Karpas-422 (cell line): ENCODE measurements at places on chromosomes 16 and 17.
A peak's percentile ranks its signal among the peaks of the same experiment; 100 is the strongest.

- DNase-seq: peak; percentile 75
Measured at GRCh38 chr17:39576187-39576586, 31.5 kb downstream of the NEUROD2 start.

GRCh38 chr17:28871056-28871579, 16.3 kb downstream of the ERAL1 start:
- no peak for DNase-seq

DNA sequence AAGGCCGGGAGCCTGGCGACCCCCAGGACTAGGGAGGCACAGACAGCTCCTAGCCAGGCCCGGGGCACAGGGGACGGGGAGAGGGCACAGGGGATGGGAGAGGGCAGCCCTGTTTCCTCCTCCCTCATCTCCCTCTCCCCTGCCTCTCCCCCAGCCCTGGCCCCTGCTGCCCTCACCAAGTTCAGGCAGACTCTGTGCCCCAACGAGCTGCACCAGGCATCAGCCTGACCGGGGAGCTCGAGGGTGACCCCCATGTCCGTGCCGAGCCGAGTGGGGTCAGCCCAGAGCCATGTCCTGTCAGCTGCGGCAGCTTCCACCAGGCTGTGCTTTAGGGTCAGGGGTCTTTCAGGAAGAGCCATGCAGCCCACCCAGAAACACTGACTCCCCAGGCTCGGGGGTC, 6.0 kb downstream of the CDH15 start:
- no peak for DNase-seq

- DNase-seq: no peak
Measured at GRCh38 chr17:57980522-57980921, 7.5 kb downstream of the VEZF1 start.

- no peak for DNase-seq
Measured at GRCh38 chr16:57304169-57305061, 19.9 kb upstream of the PLLP start.

DNA sequence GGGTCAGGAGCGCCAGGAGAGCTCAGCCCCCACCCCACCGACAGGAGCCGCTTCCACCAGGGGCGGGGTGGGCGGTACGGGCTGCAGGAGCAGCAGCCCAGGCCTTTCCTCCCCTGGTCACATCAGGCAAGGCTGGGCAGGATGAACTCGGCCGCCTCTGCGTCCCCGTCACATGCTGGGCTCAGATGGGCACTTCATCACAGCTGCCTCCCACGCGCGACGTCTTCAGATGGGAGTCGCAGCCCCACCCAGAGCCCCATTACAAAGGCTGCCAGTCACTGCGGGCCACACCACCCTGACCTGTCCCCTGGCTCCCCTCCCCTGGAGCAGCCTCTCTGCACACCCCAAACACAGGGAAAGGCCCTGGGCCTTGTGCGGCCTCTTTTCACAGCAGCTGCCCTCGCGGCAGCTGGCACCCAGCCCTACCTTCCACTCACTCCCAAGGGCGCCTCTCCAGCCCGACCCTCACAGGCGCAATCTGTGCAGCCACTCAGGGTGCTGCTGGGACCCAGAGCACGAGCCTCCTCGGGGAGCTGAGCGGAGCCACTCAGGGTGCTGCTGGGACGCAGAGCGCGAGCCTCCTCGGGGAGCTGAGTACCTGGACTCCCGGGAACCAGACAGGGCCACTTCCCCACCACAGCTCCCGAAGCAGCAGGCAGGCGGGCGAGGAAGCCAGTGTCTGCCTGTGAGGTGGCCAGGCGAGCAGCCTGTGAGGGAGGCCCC, 4.7 kb downstream of the ZNF598 start:
- DNase-seq: no peak

- no peak for DNase-seq
Measured at GRCh38 chr16:30539000-30539964, 4.6 kb upstream of the ZNF747 start.

DNA sequence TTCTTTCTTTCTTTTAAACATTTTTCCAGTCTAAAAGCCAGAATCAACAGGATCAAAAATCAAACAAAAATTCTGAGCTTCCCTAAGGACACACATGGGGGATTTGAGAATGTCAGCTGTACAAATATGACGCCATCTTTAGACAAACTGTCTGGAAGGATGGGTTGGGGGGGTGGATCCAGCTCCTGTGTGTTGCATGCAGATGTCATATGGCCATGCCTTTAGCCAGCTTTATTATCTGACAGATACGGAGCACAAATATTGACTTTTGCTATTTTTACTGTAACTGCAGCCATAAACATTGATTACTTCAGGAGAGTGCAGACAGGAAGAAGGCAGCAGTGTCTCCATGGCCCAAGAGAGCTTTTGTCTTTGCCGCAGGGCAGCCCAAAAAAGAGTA, 279.4 kb upstream of the ELAC2 start:
- no peak for DNase-seq

DNA sequence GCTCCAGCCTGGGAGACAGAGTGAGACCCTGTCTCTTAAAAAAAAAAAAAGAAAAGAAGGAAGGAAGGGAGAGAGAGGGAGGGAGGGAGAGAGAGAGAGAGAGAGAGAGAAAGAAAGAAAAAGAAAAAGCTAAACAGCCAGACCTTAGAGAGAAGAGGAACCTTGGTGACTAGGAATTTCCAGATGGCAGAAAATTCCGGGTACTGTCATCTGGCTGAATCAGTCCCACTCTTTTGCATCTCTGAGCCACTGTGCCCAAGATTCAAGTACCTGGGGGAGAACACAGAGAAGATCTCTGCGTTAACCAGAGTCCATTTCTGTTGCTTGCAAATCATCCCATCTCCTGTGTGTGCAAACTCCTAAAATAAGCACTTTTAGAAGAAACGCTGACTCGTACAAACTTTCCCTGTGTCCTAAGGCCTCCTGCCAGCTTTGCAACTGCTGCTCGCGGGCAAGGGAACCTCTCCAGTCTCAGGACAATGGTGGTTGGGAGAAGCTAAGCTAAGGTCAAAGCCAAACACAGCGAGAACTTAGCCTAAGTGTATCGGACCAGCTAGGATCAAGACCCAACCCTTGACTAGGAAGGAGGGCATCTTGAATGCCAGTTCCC, 18.0 kb downstream of the BMERB1 start:
- no peak for DNase-seq

- DNase-seq: no peak
Measured at GRCh38 chr17:57485566-57485865, 229.2 kb downstream of the MSI2 start.

GRCh38 chr16:79640513-79641360, 40.2 kb upstream of the MAF start:
- no peak for DNase-seq

GRCh38 chr17:20089756-20090547, 80.8 kb downstream of the SPECC1 start:
- DNase-seq: no peak

GRCh38 chr17:32484628-32485027, 2.2 kb upstream of the CDK5R1 start:
- no peak for DNase-seq

GRCh38 chr17:57535249-57535966, 209.7 kb downstream of the CCDC182 start:
- no peak for DNase-seq

DNA sequence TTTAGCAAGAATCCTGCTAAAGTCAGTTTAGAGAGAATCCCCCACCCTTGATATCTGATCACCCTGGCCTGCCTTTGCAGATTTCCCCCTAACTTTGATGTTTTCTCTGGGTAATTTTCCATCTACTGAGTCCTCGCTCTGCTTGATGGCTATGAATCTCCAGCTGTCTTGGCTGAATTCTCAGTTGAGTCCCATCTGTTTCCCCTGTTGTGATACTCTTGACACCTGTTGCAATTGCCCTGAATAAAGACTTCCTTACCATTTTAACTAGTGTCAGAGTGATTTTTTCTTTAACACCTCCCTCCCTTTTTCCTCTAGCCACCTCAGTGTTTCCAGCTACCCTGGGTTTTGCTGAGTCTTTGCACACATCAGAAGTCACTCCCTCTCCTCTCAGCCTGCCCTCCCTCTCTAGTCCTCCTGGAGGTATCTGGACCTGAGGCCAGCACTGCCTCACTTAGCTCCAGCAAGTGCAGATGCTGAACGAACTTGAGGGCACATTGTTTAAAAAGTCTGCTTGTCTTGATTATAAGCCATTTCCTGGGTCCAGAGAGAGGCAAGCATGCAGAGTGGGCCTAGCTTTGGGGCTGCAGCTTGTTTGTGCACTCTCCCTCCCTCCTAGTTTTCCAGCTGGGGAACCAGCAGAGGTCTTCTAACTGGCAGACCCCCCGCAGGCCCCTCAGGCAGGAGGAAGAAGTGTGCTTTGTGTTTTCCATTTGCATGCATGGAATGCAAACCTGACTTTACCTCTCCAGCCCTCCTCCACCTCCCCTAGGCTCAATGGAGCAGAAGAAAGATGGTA, 33.2 kb downstream of the SPACA3 start:
- no peak for DNase-seq

GRCh38 chr17:62030264-62030663, 34.8 kb downstream of the MED13 start:
- DNase-seq: no peak

- DNase-seq: no peak
Measured at GRCh38 chr16:339680-340079, 12.8 kb downstream of the AXIN1 start.

DNA sequence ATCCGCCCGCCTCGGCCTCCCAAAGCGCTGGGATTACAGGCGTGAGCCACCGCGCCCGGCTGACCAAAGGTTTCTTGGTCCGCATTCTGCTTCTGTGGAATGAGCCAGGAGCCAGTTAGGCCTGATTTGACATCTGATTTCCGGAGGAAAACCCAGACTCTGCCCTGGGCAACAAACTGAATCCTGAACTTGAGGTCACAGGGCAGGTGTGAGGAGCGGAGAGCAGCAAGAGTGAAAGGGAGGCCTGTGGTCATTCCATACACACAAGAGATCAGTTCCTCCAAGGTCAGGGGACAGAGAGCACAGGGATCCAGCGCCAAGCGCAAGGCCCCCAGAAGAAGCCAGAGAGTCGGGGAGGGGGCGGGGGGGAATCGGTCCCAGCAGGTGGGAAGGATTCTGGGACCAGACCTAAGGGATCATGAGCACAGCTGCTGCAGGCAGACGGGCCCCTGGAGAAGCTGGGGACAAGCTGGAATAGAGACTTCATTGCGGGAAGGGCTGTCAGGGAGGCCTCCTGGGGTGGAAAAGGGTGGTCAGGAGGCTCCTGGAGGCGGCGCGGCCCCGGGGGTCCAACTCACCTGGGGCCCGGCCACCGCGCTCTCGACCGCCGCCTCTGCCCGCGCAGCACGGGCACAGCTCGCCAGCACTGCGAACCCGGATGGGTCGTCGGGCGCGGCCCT, 436 bp downstream of the SHPK start:
- no peak for DNase-seq

DNA sequence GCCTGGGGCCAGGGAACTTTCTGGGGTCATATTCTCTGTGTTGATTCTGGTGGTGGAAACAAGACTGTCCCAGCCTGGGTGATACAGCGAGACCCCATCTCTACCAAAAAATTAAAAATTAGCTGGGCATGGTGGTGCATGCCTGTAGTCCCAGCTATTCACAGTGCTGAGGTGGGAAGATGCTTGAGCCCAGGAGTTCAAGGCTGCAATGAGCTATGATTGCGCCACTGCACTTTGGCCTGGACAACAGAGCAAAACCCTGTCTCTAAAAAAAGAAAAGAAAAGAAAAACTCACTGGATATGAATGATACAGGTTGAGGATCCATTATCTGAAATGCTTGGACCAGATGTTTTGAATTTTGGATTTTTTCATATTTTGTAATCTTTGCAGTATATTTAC, 13.6 kb downstream of the SCGB1C2 start:
- DNase-seq: no peak

DNA sequence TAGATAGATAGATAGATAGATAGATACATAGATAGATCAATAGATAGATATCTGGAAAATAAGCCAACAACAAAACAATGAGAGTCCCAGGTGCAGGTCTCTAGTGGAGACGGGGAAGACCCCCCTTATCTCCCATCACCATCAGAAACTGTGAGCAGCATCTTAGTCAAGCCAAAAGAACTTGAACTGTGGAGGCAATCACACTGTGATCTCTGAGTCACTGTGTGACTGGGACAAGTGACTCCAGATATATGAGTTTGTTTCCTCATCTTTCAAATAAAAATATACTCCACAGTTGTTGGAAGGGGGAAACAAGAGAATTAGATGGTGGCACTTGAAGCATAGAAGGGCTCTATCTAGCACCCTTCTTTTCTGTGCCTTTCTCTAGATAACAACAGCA, 42.1 kb downstream of the NOG start:
- no peak for DNase-seq

GRCh38 chr17:19460700-19461099, 49.7 kb downstream of the RNF112 start:
- peak; percentile 72 for DNase-seq
